ENCODE measurements at places on chromosomes 1 and 21. TPM values are rescaled to one million over a fixed set of nuclear protein-coding genes. Genes with fewer than 3 reads are reported as not detected.

DNA sequence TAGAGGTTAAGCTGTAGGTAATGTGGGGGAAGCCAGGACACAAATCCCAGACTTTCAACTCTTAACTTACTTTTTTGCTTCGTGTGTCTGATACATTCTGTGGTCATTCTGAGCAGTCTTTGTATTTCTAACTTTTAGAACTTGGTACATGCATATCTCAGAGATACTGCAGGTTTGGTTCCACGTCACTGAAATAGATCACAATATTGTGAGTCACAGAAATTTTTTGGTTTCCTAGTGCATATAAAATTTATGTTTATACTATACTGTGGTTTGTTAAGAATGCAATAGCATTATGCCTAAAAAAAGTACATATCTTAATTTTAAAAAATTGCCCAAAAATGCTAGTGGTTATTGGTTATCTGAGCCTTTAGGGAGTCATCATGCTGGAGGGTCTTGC is 3.2 kb downstream of the URB2 start:
- H3K4me1 ChIP-seq = peaks cover 22% of the 10 kb centered on the region
- DNase-seq = no peak
- peaks cover 8% of the 10 kb centered on the region for H3K27me3 ChIP-seq

GRCh38 chr1:149977345-149977744 is 33.2 kb downstream of the OTUD7B start:
- no peak overlapping the region for H3K27ac ChIP-seq
- H3K4me3 ChIP-seq = no peak overlapping the region
- H3K27me3 ChIP-seq = no peaks in the 10 kb centered on the region
- peaks cover 12% of the 10 kb centered on the region for H3K4me1 ChIP-seq
- H3K36me3 ChIP-seq = peaks cover 21% of the 10 kb centered on the region

The MTARC1 gene
- polyA plus RNA-seq = 0.37 TPM

The DENND2C gene
- polyA plus RNA-seq = 0.54 TPM

- no peak overlapping the region for H3K27ac ChIP-seq
- DNase-seq = no peak
- no peaks in the 10 kb centered on the region for H3K4me1 ChIP-seq
- H3K4me3 ChIP-seq = no peak overlapping the region
Observed at GRCh38 chr1:88371436-88372023, 312.5 kb upstream of the PKN2 start.

DNA sequence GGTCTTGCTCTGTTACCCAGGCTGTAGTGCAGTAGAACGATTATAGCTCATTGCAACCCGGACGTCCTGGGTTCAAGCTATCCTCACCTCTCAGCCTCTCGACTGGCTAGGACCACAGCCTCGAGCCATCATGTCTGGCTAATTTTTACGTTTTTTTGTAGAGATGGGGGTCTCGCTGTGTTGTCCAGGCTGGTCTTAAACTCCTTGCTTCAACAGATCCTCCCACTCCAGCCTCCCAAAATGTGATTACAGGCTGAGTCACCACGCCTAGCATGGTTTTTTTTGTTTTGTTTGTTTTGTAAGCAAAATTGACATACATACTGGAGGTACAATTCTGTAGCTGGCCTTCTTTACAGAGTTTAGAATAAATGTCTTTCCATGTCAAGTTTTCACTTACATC is 994 bp upstream of the LAMTOR5 start:
- peaks cover 12% of the 10 kb centered on the region for H3K27me3 ChIP-seq
- H3K36me3 ChIP-seq = peaks cover 8% of the 10 kb centered on the region
- peak overlapping the region; percentile 100 for H3K4me3 ChIP-seq
- no peak for DNase-seq

The RIPPLY3 gene
- polyA plus RNA-seq = not detected

DNA sequence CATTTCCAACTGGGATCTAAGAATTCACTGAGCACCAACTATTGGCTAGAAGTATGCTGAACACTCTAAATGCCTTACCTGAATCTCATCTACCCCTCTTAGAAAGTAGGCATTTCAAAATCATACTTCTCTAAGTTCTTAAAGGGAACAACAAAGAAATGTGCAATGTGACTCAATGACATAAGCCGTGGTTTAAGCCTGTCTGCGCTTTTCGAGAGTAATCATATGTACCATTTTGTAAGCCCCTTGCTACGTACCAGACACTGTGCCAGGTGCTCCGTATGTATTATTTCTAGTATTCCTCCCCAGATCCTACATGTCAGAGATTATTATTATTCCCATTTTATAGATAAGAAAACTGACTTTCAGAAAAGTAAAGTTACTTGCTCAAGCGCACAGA is 454.2 kb downstream of the SETD4 start:
- no peak overlapping the region for H3K27ac ChIP-seq
- H3K27me3 ChIP-seq = peaks cover 6% of the 10 kb centered on the region
- no peak for DNase-seq
- no peak overlapping the region for H3K4me3 ChIP-seq
- no peaks in the 10 kb centered on the region for H3K4me1 ChIP-seq

- no peaks in the 10 kb centered on the region for H3K36me3 ChIP-seq
- H3K4me3 ChIP-seq = no peak overlapping the region
- no peak for DNase-seq
- peaks cover 6% of the 10 kb centered on the region for H3K27me3 ChIP-seq
- H3K27ac ChIP-seq = no peak overlapping the region
- H3K4me1 ChIP-seq = no peaks in the 10 kb centered on the region
Observed at GRCh38 chr21:45932922-45933502, 48.6 kb upstream of the COL6A1 start.

The RASAL2 gene
- not detected for polyA plus RNA-seq

- H3K27me3 ChIP-seq = peaks cover 10% of the 10 kb centered on the region
- peak overlapping the region; percentile 30 for H3K27ac ChIP-seq
- H3K4me1 ChIP-seq = peaks cover 20% of the 10 kb centered on the region
- DNase-seq = peak; percentile 68
Observed at GRCh38 chr1:16167331-16168143, 11.7 kb upstream of the EPHA2 start.

The RNASEL gene
- 2.0 TPM for polyA plus RNA-seq

DNA sequence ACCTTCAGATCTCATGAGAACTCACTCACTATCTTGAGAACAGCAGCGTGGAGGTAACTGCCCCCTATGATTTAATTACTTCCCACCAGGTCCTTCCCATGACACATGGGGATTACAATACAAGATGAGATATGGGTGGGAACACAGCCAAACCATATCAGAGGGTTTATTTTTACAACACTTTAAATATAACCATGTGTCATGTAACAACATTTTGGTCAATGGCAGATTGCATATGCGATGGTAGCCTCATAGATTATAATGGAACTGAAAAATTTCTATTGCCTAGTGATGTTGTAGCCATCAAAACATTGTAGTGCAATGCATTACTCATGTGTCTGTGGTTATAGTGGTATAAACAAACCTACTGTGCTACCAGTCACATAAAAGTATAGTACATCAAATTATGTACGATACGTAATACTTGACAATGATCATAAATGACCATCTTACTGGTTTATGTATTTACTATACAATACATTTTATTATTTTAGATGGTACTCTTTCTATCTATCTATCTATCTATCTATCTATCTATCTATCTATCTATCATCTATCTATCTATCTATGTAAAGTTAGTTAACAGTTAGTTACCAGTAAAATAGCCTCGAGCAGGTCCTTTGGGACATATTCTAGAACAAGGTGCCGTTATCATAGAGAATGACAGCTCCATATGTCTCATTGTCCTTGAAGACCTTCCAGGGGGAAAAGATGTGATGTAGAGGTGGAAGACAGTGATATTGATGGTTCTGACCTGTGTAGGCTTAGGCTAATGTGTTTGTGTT is 12.6 kb upstream of the S100B start:
- peaks cover 5% of the 10 kb centered on the region for H3K36me3 ChIP-seq
- peaks cover 58% of the 10 kb centered on the region for H3K4me1 ChIP-seq
- no peak overlapping the region for H3K4me3 ChIP-seq
- no peak overlapping the region for H3K27ac ChIP-seq
- no peak for DNase-seq

GRCh38 chr1:26077524-26077923 is 10.1 kb upstream of the TRIM63 start:
- H3K27ac ChIP-seq = no peak overlapping the region
- no peaks in the 10 kb centered on the region for H3K4me1 ChIP-seq
- no peak for DNase-seq
- peaks cover 3% of the 10 kb centered on the region for H3K27me3 ChIP-seq
- no peaks in the 10 kb centered on the region for H3K36me3 ChIP-seq
- H3K4me3 ChIP-seq = no peak overlapping the region

GRCh38 chr1:21621761-21622436 is 47.3 kb downstream of the RAP1GAP start:
- peak overlapping the region; percentile 38 for H3K4me3 ChIP-seq
- DNase-seq = no peak
- peaks cover 12% of the 10 kb centered on the region for H3K27me3 ChIP-seq

DNA sequence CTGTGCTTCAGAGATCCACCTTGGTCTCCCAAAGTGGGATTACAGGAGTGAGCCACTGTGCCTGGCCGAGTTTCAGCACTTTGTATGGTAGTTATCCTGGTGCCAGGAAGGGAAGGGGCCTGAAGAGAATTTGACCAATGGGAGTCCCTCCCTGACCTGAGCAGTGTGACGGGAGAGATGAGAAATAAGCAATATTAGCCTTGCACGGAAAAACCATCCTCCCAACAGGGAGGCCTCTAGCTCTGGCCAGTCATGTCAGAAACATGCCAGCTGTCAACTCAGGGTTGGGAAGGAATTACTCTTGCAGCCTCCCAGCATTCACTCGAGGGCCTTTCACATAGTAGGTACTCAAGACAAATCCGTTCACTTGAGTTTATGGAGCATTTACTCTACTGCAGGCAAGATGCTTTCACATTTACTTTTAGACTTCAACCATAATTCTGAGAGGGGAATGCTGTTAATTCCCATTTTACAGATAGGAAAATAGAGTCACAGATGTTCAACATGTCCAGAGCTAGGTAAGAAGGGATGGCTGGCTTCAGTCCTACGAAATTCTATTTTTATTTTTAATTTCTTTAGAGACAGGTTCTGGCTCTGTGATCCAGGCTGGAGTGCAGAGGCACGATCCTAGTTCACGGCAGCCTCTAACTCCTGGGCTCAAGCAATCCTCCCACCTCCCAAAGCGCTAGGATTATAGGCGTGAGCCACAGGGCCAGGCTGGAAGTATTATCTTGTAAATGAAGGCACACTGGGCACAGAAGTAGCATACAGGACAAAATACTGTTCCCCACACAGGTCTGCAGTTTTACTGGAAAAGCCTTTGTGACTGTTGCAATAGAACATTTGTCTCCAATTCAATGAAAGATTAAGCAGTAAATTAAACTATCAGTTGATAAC is 3.2 kb upstream of the ATP13A2 start:
- H3K4me1 ChIP-seq = peaks cover 16% of the 10 kb centered on the region
- H3K4me3 ChIP-seq = no peak overlapping the region
- DNase-seq = no peak
- H3K27ac ChIP-seq = no peak overlapping the region

DNA sequence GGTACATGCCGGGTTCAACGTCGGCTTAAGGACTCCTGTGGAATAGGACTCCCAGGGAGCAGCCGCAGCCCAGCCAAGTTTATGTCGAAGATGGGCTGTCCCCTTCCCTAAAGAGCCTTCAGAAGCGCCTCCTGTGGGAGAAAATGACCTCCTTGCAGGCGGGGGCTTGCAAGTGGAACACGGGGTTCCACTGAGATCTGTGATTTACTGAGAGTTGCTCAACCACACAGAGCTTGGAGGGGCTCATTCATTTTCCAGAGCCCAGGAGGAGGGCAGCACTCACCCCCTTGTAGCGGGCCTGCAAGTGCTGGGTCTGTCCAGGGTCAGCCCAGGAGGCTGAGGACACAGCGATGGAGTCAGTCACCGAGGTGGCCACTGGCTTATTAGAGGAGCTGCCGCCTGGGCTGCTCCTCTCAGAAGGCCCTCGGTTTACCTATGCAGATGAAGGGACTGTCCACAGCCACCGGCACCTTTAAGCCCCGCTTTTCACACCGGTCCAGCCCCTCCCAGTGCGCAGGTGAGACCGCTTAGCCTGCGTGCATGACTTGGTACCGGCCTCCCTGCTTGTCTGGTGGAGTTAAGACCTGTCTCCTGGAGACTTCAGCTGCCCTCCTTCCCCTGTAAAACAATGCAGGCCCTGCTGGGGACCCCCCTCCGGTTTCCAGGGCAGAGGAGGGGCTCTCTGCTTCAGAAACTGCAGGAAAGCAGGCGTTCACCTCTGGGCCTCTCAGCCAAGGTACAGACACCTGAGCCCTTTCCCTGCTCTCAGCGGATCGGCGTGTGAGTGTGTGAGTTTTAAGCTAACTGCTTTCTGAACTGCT is 57.5 kb downstream of the ATP5PO start:
- no peak overlapping the region for H3K27ac ChIP-seq
- H3K4me1 ChIP-seq = no peaks in the 10 kb centered on the region
- H3K27me3 ChIP-seq = peaks cover 10% of the 10 kb centered on the region
- no peak for DNase-seq
- no peak overlapping the region for H3K4me3 ChIP-seq
- no peaks in the 10 kb centered on the region for H3K36me3 ChIP-seq

- no peaks in the 10 kb centered on the region for H3K4me1 ChIP-seq
- peaks cover 1% of the 10 kb centered on the region for H3K27me3 ChIP-seq
- H3K4me3 ChIP-seq = no peak overlapping the region
- no peak for DNase-seq
- H3K27ac ChIP-seq = no peak overlapping the region
Observed at GRCh38 chr21:21750124-21750825, 752.1 kb downstream of the NCAM2 start.

DNA sequence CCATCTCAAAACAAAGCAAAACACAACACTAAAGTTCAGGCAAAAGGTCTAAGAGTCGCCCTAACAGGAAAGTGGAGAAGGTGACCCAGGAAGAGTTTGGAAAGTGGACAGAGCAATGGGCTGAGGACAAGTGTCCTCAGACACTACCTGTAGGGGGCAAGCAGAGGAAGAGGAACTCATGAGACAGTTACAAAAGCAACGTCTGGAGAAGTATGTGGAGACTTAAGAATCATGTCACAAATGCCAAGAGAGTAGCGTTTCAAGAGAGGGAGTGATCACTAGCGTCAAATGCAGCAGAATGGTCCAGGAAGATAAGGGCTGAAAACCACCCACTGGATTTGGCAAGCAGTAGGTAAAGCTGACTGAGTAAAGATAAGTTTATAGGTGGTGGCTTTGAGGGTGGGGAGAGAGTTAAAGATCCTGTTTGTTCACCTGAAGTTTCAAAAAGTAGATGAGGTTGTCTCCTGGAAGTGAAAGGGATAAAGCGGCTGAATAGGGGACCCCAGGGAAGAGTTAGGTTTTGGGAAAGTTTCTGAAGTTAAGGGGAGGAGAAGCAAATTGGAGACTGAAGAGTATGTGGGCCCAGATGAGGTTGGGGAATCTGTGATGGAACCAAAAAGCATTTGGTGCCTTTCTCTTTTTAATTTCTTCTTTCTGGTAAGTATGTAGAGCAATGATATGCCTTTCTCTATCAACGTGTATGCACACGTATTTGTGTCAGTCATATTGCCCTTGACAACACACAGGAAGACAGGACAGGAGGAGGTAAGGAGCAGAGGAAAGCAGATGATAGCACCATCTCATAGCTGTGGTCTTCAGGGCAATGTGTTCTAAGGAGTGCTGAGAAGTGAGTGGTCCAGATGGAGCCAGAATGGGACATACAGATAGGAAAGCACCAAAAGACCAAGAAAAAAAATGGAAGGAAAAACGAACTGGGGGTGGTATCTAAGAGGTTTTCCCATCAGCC is 3.1 kb downstream of the BSDC1 start:
- H3K27ac ChIP-seq = no peak overlapping the region
- no peak for DNase-seq
- H3K36me3 ChIP-seq = no peaks in the 10 kb centered on the region
- H3K4me1 ChIP-seq = peaks cover 32% of the 10 kb centered on the region
- H3K4me3 ChIP-seq = no peak overlapping the region

The SPRR2G gene
- not detected for polyA plus RNA-seq

Measured in immature natural killer cell (primary cell).